Smooth muscle cell of the pulmonary artery (primary cell): ENCODE measurements at places on chromosomes 3 and 15. TPM values are rescaled to one million over a fixed set of nuclear protein-coding genes. Genes with fewer than 3 reads are reported as not detected.

The HGD gene
- 0.40 and 1.3 TPM in 2 replicates for total RNA-seq

The NCBP2 gene
- total RNA-seq, result 70.1 and 79.8 TPM in 2 replicates

The FOXL2NB gene
- 0.03 TPM in 1 of 2 replicates, not detected in the other for total RNA-seq

The RARRES1 gene
- total RNA-seq, result 8.0 and 10.9 TPM in 2 replicates

The LDHAL6B gene
- total RNA-seq, result not detected in 2 replicates

The CEP19 gene
- total RNA-seq, result 2.6 and 4.0 TPM in 2 replicates

The PLA2G4F gene
- total RNA-seq, result not detected in 2 replicates

The PLSCR2 gene
- total RNA-seq, result 0.26 TPM in 1 of 2 replicates, not detected in the other

The SLCO2A1 gene
- total RNA-seq, result under 0.01 TPM in 2 replicates

The GABPB1 gene
- 35.3 and 38.0 TPM in 2 replicates for total RNA-seq

The SUMF1 gene
- 99.2 and 114 TPM in 2 replicates for total RNA-seq

The GOLGA8T gene
- total RNA-seq, result 0.13 and 0.17 TPM in 2 replicates

The ISLR gene
- 35.0 and 134 TPM in 2 replicates for total RNA-seq

The PLA2G4E gene
- total RNA-seq, result not detected in 2 replicates

The DPH6 gene
- total RNA-seq, result 7.6 and 11.9 TPM in 2 replicates

The ATP13A5 gene
- not detected in 2 replicates for total RNA-seq

The PPP1R14D gene
- not detected in 2 replicates for total RNA-seq

The MORC1 gene
- total RNA-seq, result not detected in 2 replicates

The NEK11 gene
- total RNA-seq, result 5.9 and 6.5 TPM in 2 replicates

The SLC22A13 gene
- 0.46 and 1.2 TPM in 2 replicates for total RNA-seq

The LSAMP gene
- 1.0 and 3.2 TPM in 2 replicates for total RNA-seq

The GLT8D1 gene
- 106 and 149 TPM in 2 replicates for total RNA-seq

The RSRC1 gene
- total RNA-seq, result 36.7 and 41.1 TPM in 2 replicates

The CCDC54 gene
- not detected in 2 replicates for total RNA-seq

The GOLGA8J gene
- total RNA-seq, result not detected in 2 replicates

The PLA2G4D gene
- under 0.01 TPM in 1 of 2 replicates, not detected in the other for total RNA-seq

The FANCD2OS gene
- not detected in 2 replicates for total RNA-seq

The MINDY2 gene
- 25.4 and 25.9 TPM in 2 replicates for total RNA-seq

The ETV5 gene
- total RNA-seq, result 36.8 and 37.0 TPM in 2 replicates

The EXD1 gene
- total RNA-seq, result not detected in 2 replicates

The GHRL gene
- total RNA-seq, result not detected in 2 replicates

The ZNF106 gene
- total RNA-seq, result 76.0 and 80.8 TPM in 2 replicates

The CRYGS gene
- 0.89 and 1.1 TPM in 2 replicates for total RNA-seq

The KCNMB3 gene
- 0.76 and 1.0 TPM in 2 replicates for total RNA-seq

The IL12A gene
- 1.8 and 3.7 TPM in 2 replicates for total RNA-seq

The TIPIN gene
- total RNA-seq, result 7.4 and 12.9 TPM in 2 replicates

The LXN gene
- 52.5 and 56.0 TPM in 2 replicates for total RNA-seq

The DGKG gene
- total RNA-seq, result 1.2 and 4.0 TPM in 2 replicates

The REC114 gene
- not detected in 2 replicates for total RNA-seq

The TBC1D23 gene
- total RNA-seq, result 57.3 and 76.6 TPM in 2 replicates

The WDR49 gene
- total RNA-seq, result 0.07 and 0.56 TPM in 2 replicates

The DISP2 gene
- total RNA-seq, result 0.13 and 0.17 TPM in 2 replicates
